ENCODE measurements at places on chromosomes 16 and 17.
A peak's percentile ranks its signal among the peaks of the same experiment; 100 is the strongest.

DNA sequence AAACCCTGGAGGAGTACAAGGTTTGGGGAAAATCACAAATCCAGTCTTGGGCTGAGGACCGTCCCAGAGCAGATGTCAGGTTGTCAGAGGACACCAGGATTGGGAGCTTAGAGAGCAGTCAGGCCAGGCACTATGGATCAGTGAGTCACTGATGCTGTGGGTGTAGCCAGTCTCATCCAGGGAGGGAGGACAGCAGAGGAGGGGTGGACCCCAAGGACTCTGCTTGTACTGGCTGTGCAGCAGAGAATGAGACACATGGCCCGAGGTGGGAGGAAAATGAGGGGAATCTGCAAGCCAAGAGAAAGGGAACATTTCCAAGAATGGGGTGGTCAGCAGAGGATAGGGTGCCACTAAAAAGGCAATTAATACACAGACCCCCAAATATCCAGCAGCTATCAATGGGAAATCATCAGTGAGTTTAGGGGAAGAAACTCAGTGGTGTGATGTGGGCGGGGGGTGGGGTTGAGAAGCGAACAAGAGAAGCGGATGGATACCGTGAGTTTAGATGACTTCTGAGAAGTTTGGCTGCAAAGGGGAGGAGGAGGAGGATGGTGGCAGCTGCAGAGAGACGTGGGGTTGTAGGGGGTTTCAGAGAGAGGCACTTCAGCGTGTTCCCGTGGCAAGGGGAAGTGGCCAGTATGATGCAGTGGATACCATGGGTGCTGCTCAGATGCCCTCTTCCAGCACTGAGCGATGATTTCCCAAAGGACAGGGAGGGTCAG lies 43.9 kb downstream of the ARHGAP27 start:
- DNase-seq = no peak

DNA sequence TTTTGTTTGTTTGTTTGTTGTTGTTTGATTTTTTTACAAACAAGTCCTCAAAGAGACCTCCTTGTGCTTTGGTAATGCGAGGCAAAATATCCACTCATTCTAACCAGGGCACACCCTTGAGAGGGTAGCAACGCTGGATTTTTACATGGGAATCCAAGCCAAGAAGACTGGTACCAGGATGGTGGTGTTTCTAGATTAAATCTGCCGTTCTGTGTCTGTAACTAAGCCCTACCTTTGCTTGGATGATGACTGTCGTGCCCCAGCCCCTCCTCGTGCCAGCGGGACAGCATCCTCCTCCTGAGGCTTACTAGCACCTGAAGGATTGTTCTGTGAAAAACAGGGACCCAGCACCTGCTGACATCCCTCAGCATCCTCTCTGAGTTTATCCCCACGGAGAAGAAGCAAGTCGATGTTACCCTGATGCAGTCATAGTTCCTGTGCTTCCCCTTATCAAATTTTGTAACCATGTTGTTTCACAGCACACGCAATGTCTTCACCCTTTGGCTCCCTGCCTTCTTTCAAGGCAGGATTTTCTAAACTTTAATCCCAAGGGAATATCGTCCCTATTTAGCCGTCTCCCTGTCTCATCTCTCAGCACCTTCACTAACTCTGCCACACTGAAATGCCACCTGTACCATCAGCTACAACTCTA lies 5.1 kb upstream of the HSBP1 start:
- no peak for DNase-seq

GRCh38 chr17:21297026-21297520 lies 12.6 kb downstream of the MAP2K3 start:
- no peak for DNase-seq

GRCh38 chr17:11705111-11705510 lies 106.8 kb downstream of the DNAH9 start:
- DNase-seq = no peak

DNA sequence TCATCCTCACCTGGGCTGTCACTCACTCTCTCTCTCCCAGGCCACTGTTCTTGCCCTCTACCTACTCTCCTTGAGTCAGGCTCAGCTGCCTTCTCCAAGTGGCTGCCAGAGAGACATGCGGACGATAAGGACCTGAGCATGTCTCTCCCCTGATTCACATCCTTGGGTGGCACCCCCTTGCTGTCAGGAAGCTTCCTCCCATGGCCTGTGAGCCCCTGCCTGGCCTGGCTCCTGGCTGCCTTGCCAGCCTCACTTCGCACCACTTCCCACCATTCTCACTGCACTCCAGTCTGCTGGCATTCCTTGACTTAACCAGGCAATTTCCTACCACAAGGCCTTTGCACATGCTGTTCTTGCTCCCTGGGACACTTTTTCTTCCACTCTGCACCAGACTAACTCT lies 2.7 kb upstream of the ALDH3A1 start:
- peak; percentile 20 for DNase-seq

DNA sequence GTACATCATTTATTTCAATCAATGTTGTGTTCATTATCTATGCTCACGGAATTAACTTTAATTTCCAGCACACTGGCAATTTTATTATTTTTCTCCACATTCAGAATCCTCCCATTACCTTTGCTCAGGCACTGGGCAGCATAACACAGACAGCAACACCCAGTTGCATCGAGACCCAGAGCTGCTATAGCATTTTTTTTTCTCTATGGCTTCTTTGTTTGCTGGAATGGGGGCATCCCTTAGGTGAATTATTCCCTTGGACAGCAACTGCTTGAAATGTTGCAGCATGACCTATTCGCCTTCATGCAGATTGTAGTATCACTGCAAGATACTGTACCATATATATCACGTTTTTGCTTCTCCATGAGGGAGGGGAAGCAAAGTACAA lies 88.8 kb downstream of the CHD9NB start:
- DNase-seq = no peak

DNA sequence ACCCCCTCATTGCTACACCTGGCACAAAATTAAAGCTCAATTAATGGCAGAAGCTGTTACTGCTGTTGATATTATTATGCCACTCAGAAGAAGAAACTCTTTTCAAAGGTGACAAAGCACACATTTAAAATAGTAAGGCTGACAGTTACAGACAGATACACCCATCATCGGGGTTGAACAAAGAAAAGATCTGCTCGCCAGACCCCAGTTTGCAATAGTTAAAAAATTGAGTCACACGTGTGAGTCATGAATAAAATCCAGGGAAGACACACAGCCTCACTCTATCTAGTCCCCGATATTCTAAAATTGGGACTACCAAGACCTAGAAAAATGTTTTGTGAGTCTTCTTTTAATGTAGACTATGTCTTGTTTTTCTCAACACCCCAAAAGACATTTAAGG lies 330.0 kb upstream of the SOX9 start:
- DNase-seq = no peak

GRCh38 chr16:81864646-81865382 lies 85.7 kb downstream of the PLCG2 start:
- no peak for DNase-seq

- DNase-seq = no peak
Observed at GRCh38 chr17:17119533-17119932, 77.3 kb downstream of the MPRIP start.

All from natural killer cell treated with Interleukin-12 subunit alpha and Interleukin-12 subunit beta and Interleukin-15 and Interleukin-18, amount 100 ng/mL, for 72 hours (primary cell).